ENCODE measurements at places on chromosomes 1 and 21.

- no peak overlapping the region for H3K27ac ChIP-seq
- DNase-seq: no peak
- H3K4me1 ChIP-seq: no peaks in the 10 kb centered on the region
- H3K36me3 ChIP-seq: no peaks in the 10 kb centered on the region
- H3K4me3 ChIP-seq: no peak overlapping the region
- no peaks in the 10 kb centered on the region for H3K27me3 ChIP-seq
Measured at GRCh38 chr1:77540501-77541161, 141.8 kb downstream of the ZZZ3 start.

GRCh38 chr1:26370591-26371382 is 1.8 kb downstream of the ZNF683 start:
- no peak overlapping the region for H3K27ac ChIP-seq
- no peak overlapping the region for H3K4me3 ChIP-seq
- H3K27me3 ChIP-seq: peaks cover 4% of the 10 kb centered on the region

GRCh38 chr1:115980998-115981993 is 5.0 kb downstream of the SLC22A15 start:
- no peak overlapping the region for H3K4me3 ChIP-seq
- no peaks in the 10 kb centered on the region for H3K36me3 ChIP-seq
- H3K27ac ChIP-seq: no peak overlapping the region
- peaks cover 6% of the 10 kb centered on the region for H3K4me1 ChIP-seq

DNA sequence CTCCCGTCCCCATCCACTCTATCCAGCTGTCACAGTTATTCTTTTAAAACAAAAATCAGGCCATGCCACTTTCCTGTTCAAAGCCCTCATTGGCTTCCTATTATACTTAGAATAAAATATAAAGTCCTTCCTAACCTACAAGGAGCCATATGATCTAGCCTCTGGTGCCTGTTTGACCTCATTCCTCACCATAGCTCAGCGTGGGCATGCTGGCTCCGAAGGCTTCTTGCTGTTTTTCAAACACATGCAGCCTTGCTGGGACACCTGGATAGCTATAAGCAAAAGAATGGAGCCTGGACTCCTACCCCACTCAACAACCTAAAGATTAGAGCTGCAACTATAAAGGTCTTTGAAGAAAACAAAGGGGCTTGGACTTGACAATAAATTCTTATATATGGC is 23.7 kb downstream of the DHCR24 start:
- no peak overlapping the region for H3K4me3 ChIP-seq
- peaks cover 22% of the 10 kb centered on the region for H3K4me1 ChIP-seq
- H3K27me3 ChIP-seq: no peaks in the 10 kb centered on the region
- H3K27ac ChIP-seq: no peak overlapping the region
- H3K36me3 ChIP-seq: peaks cover 86% of the 10 kb centered on the region

GRCh38 chr1:51491166-51491981 is 27.7 kb downstream of the EPS15 start:
- H3K27ac ChIP-seq: no peak overlapping the region
- peaks cover 10% of the 10 kb centered on the region for H3K36me3 ChIP-seq
- H3K27me3 ChIP-seq: no peaks in the 10 kb centered on the region
- H3K4me3 ChIP-seq: no peak overlapping the region

DNA sequence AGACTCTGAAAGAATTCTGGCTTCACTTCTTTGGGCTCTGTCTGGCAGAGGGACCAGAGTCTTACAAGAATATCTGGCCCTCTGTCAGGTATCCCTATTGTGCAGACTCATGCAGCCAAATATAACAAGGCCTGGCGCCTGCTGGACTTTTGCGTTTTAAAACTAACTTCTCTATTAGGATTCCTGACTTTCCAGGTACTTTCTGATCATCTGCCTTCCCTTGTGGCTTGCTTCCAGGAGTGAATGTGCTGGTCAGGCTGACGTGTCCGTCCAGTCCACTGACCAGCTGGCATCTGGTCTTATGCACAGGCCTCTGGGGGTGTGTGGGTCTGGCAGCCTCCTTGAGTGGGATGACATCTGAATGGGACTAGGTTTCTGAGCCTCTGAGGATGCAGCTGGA is 8.6 kb upstream of the RAB29 start:
- no peak overlapping the region for H3K27ac ChIP-seq
- no peaks in the 10 kb centered on the region for H3K36me3 ChIP-seq
- H3K27me3 ChIP-seq: no peaks in the 10 kb centered on the region
- DNase-seq: no peak
- peaks cover 12% of the 10 kb centered on the region for H3K4me1 ChIP-seq
- no peak overlapping the region for H3K4me3 ChIP-seq
